Breast epithelium (tissue), 4 donors: ENCODE measurements at places on chromosomes 2 and 18. TPM values are rescaled to one million over a fixed set of nuclear protein-coding genes. Genes with fewer than 3 reads are reported as not detected.

IMPA2 gene
- 26.2 TPM for total RNA-seq

DNA sequence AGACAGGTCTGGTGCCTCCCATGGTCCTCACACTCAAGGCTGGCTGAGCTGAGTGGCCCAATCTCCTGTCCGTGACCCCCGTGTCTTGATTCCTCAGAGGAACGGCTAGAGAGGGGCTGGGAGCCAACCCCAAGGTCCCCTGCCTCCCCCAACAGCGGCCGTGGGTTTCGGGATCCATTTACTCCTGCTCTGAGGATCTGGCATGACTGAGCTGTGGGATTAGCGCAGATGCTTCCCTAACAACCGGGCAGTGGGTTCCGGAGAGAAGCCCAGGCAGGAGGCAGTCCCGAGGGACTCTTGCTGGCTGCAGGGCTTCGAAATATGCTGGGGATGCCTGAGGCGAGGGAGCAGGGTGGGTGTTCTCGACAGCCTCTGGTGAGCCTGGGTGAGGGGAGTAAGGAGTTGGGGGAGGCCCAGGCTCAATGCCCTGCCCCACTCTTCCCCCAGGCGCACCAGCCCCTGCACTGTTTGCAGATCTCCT, 18.9 kb downstream of the GPR35 start:
- H3K27me3 ChIP-seq, result peaks cover 59% of the 10 kb centered on the region
- H3K36me3 ChIP-seq, result no peaks in the 10 kb centered on the region
- DNase-seq, result peak; percentile 10
- no peak overlapping the region for H3K27ac ChIP-seq

DNA sequence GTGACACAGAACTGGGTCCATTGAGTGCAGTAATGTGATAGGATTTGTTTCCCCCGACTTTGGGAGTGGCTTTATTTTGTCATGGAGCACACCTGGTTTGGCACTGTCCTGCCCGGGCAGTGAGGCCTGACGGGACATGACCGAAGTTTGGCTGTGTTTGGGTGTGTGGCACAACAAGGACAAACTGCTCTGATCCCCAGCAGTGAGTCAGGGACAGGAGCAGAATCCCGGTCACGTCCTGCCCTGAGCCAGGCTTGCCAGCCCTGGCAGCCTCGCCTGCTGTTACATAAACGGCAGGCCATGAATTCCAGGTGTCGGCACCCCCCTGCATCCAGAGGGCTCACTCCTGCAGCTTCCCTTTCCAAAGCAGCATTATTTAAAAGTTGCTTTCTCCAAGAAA, 45.7 kb downstream of the IMPA2 start:
- no peaks in the 10 kb centered on the region for H3K4me1 ChIP-seq
- H3K4me3 ChIP-seq, result no peak overlapping the region
- H3K36me3 ChIP-seq, result no peaks in the 10 kb centered on the region
- no peaks in the 10 kb centered on the region for H3K27me3 ChIP-seq
- H3K27ac ChIP-seq, result peak overlapping the region; percentile 74
- DNase-seq, result no peak

TMX3 gene
- total RNA-seq, result 55.3 TPM

GRCh38 chr2:162116352-162116751, 35.7 kb downstream of the GCG start:
- H3K36me3 ChIP-seq, result no peaks in the 10 kb centered on the region
- H3K27me3 ChIP-seq, result no peaks in the 10 kb centered on the region
- no peak overlapping the region for H3K27ac ChIP-seq
- DNase-seq, result no peak
- peaks cover 4% of the 10 kb centered on the region for H3K4me1 ChIP-seq

DNA sequence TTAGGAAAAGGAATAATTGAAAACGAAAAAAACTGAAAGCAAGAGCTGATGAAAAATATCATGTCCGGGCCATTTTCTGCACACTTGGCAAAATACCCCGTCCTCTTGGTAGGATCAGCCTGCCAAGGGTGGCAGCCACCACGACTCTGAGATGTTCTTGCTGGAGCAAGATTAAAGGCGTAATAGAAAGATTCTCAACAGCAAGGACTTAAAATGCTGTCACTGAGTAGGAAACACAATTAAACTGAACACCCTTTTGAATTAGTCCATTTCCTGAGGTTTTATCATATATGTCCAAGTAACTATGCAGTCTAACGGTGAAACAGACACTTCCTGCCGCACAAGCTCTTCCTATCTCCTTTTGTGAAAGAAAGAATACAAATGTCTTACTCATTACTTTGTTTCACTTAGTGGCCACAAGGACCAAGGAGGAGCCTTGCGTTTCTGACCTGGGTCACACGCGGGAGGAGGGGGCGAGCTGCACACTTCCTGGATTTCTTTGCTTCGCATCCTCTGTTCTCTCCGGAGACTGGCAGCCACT, 222.7 kb downstream of the PIEZO2 start:
- H3K27me3 ChIP-seq, result no peaks in the 10 kb centered on the region
- H3K36me3 ChIP-seq, result no peaks in the 10 kb centered on the region
- no peaks in the 10 kb centered on the region for H3K4me1 ChIP-seq
- H3K27ac ChIP-seq, result peak overlapping the region; percentile 46
- no peak for DNase-seq
